ENCODE measurements at places on chromosomes 1 and 21.

DNA sequence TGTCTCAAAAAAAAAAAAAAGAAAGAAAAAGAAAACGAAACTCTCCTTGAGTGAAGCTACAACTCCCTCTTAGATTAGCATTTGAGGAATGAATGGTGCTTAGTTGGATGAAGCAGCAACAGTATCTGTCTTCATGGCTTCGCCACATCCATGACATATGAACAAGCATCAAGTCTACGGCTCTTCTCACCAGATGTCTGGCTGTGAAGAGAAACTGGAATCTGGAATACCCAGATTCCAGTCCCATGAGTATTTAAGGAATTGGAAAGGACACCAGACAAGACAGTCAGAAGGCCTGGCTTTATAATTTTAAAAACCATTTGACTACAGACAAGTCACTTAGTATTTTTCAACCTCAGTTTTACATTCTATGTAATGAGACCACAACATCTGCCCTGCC lies 38.0 kb upstream of the TADA1 start:
- DNase-seq, result no peak

DNA sequence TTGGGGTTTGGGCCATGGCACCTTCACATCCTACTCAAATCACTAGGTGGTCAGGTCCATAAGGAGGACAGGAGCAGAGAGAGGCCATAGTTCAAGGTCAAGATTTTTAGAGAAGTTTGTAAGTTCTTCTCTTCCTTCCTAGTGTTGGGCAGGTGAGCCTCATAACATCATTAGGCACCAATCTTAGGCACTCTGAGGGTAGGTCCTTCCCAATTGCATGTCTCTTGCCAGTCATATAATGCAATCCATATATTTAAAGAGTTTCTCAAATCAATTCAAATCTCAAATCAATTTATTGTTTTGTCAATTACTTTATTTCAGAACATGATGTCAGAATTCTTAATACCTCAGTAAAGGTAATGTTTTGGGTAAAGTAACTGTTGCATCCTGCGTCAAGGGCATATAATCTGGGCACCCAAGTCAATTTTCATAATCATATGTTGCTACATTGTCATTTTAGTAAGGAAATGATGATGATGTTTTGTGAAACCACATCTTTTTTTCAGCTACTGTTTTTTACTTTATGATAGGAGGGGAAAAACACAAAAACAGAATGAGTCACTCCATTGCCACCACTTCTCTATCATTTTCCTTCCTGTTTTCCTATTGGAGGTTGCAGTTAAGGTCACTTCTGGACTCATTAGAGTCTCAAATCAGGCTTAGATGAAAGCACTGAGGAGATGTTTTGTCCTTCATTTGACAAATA lies 122.7 kb downstream of the UCHL5 start:
- DNase-seq, result no peak

DNA sequence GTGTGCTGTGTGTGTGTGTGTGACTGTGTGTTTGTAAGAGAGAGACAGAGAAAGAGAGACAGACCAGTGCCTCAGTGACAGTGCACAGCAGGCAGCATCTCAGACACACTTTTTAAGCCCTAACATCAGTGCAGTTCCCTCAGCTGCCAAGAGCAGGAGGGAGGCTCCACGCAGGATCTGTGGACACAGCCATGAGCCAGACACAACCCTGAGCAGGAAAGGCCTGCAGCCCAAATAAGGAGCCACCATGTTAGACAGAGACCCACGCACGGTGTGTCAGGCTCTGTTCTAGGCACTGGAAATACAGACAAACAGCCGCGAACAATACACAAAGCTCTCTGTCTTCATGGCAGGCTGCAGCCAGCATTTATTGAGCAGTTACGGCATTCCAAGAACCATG lies 445.5 kb downstream of the MATN1 start:
- DNase-seq, result no peak

GRCh38 chr1:245715970-245716369 lies 561.2 kb downstream of the KIF26B start:
- no peak for DNase-seq

GRCh38 chr21:38990424-38990794 lies 184.7 kb downstream of the ETS2 start:
- DNase-seq, result no peak

DNA sequence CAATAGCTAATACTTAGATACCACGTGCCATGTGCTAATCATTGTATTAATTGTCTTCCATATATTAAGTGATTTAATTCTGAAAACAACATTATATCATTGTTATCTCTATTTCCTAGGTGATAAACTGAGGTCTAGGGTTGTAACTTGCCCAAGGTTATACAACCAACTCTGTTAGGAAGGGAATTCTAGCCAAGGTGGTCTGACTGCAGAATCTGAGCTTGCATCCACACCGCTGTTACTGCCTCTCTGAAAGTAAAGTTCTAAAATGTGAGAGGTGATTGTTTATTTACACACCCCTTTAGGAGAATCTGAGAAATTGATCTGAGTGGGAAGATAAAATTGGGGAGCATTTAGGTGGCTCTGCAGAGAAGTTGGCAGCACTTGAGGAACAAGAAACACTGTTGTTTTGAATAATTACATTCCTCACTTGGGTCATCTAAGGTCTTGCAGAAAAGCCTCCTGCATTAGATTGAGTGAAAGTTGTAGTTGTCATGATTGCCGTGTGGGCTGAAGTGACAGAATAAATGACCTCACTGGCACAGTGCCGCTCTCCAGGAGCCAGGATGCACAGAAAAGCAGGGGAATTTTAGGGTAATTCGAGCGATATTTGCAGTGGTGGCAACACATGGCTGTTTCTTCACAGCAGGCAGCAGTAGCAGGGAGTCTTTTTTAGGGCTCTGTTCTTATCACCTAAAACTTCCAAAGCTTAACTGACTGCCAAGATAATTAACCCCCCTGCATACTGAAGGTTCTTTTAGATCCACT lies 121.7 kb downstream of the ADGRL4 start:
- DNase-seq, result no peak

GRCh38 chr1:89291276-89291675 lies 18.6 kb upstream of the GBP5 start:
- no peak for DNase-seq

DNA sequence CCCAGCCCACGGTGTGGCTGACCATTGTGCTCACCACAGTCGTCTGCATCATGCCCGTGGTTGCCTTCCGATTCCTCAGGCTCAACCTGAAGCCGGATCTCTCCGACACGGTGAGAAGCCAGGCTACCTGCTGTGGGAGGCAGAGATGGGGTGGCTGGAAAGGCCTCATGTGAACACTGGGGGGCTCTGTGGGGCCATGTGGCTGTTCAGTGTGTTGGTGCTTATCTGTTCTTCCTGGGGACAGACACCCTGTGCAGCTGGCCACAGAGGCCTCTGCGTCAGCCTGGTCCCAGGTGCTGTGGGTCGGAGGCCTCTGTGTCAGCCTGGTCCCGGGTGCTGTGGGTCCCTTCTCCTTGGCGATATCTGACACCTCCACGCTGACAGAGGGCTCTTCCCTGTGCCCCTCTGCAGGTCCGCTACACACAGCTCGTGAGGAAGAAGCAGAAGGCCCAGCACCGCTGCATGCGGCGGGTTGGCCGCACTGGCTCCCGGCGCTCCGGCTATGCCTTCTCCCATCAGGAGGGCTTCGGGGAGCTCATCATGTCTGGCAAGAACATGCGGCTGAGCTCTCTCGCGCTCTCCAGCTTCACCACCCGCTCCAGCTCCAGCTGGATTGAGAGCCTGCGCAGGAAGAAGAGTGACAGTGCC lies 23.2 kb downstream of the ATP8B2 start:
- no peak for DNase-seq

DNA sequence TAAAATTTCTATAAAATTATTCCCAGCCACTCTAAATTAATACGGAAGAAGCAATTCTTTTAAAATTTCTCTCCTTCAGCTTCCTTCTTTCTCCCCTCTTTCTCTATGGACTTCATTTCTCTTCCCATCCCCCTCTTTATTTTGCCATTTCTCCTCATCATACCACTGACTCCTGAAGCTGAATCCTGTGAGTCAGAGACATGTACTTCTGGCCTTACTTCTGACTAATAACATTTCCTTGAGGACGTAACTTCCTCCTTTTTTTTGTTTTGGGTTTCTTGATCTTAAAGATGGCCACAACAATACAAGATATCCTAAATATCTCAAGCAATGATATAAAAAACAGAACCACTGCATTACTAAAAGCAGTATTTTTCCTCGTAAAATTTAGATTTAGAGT lies 63.6 kb upstream of the DENND1B start:
- no peak for DNase-seq

- peak; percentile 9 for DNase-seq
Observed at GRCh38 chr21:19228226-19228625, 824.6 kb upstream of the TMPRSS15 start.

DNA sequence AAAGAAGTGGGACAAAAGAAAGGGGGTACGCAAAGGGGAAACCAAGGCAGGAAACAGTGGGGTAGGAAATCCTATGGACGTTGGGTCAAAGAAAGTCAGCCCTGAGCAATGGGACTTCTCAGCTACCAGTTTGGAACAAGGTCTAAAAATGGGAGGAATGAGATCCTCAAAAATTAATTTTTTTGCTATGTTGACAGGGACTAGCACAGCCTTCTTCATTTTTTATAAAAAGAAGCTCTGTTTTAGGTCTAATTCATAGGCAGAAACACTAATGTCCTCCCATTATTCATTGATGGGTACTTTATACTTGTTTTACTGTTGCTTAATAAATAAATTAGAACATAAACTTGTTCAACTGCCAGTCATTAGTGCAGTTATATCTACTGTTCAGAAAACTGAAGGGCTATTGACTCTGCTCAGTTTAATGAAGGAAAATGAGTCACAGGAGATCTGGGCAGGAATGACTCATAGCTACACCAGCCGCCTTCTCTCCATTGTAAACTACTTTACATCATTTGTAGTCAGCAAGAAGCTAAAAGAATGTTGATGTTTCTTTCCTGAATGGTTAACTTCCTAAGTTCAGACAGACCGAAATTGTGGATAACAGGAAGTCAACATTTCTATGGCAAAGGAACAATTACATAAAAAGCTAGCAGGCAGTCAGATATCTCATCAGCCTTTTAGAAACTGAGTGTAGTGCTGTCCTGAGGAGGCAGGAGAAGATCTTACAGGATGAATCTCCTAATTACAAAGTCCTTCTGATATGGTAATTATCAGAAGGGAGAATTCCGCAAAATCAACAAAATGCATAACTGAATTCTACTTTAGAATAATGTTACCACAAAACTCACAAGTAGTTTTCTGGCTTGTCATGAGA lies 356.4 kb upstream of the PKN2 start:
- no peak for DNase-seq

DNA sequence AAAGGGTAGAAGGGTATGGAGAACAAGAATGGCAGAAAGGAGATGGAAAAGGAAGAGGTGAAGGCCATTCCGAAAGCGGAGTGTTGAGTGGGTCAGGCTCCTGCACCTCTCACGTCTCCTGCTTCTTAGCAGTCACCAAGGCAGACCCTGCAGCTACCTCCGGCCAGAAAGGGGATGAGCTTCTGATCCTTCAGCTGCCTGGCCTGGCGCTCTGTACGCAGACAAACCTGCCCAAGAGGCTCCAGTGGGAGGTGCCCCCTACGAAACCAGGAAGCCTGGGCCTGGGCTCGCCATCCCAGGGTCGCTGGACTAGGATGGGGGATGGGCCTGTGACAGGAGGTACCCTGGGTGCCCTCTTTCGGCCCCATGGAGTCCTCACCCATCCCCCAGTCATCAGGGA lies 3.0 kb downstream of the GPR61 start:
- DNase-seq, result no peak

- DNase-seq, result no peak
Observed at GRCh38 chr1:90200646-90201205, 205.8 kb downstream of the ZNF326 start.

DNA sequence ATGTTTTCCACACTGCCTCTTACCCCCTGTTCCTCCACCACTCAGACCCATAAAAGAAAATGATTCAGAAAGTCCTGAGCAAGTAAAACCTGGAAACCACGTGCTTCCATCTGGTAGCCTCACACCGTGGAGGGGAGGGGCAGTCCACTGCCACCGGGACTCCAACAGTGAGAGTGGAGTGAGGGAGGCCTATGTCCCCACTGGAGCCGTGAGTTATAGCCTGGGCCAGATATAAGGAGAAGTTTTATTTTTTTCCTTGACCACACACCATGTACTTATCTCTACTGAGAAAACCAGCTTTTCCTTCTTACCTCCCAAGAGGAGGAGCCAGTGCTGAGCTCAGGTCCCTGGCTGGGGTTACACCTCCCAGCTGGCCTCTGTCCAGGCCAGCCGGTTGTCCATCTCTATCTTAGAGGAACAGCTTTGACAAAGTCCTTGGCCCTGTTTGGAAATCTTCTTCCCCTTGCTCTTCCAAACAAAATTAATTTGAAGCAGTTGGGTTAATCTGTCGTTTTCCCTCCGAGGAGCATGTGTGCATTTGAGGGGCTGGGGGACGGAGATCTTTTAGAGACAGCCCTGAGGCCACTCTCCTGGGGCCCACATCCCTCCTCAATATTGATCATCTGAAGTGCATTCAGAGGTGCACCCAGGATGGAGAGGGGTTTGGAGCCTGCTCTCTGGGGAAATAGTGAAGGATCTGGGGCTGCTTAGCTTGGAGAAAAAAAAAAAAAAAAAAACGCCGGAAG lies 49.1 kb upstream of the SERBP1 start:
- DNase-seq, result no peak

DNA sequence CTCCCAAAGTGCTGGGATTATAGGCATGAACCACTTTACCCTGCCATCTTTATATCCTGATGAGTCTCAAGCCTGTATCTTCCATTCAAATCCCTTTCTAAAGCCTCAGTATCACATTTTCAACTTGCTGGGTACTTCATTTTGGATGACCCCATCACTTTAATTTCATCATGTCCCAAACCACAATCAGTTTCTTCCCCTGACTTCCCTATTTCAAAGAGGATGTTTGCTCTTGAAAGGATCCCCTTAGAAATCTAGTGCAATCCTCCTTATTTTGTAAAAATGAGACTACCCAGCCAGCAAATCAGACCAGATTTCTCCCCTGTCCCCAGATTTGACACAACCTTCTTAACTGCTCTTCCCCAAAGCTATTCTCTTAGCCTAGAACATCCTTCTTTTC lies 7.0 kb upstream of the TRIT1 start:
- DNase-seq, result no peak

GRCh38 chr1:93735722-93736121 lies 54.1 kb upstream of the BCAR3 start:
- DNase-seq, result no peak

- no peak for DNase-seq
Observed at GRCh38 chr1:179921472-179921871, 33.1 kb upstream of the CEP350 start.

GRCh38 chr1:230578616-230579015 lies 63.7 kb upstream of the COG2 start:
- no peak for DNase-seq

GRCh38 chr1:205354259-205355074 lies 2.3 kb downstream of the KLHDC8A start:
- DNase-seq, result peak; percentile 48

All from forelimb muscle (tissue), 1 donor.